ENCODE measurements at places on chromosomes 3 and 15. TPM values are rescaled to one million over a fixed set of nuclear protein-coding genes. Genes with fewer than 3 reads are reported as not detected.

SLCO2A1 gene
- 2.4 TPM for total RNA-seq

SPINK8 gene
- total RNA-seq, result not detected

FANCI gene
- 33.1 TPM for total RNA-seq

CPB1 gene
- total RNA-seq, result not detected

STRIT1 gene
- total RNA-seq, result not detected

CCR2 gene
- total RNA-seq, result not detected

XXYLT1 gene
- total RNA-seq, result 30.3 TPM
